ENCODE measurements at places on chromosomes 1 and 21.

- peak; percentile 73 for DNase-seq
These were observed 13.2 kb downstream of the NAV1 start for GRCh38 chr1:201551877-201552731.

GRCh38 chr1:220711056-220711809 lies 21.1 kb downstream of the C1orf115 start:
- no peak for DNase-seq

GRCh38 chr1:4306559-4307467 lies 347.6 kb upstream of the AJAP1 start:
- DNase-seq: no peak

GRCh38 chr1:58848818-58849411 lies 65.1 kb upstream of the JUN start:
- peak; percentile 99 for DNase-seq

DNA sequence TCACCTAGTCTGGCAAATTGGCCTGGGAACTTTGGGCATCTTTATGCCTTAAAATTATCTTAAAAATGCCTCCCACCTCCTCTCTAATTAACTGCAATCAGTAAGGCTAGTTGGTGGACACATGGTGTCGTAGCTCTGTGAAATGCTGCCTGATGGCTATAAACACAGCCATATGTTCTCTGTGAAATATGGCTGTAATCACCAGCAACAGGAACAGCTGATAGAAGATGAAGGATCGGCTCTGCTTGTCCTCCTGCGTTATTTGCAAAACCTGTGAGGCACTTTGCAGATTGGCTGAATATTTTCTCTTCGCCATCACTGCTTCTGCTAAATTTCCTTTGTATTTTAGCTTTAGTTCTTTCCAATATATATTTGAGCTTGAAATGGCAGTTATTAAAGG lies 419.6 kb downstream of the RWDD3 start:
- DNase-seq: no peak

GRCh38 chr21:34227386-34227852 lies 136.4 kb upstream of the KCNE2 start:
- DNase-seq: peak; percentile 67

- peak; percentile 33 for DNase-seq
These were observed 13.8 kb upstream of the RGS21 start for GRCh38 chr1:192303029-192303428.

DNA sequence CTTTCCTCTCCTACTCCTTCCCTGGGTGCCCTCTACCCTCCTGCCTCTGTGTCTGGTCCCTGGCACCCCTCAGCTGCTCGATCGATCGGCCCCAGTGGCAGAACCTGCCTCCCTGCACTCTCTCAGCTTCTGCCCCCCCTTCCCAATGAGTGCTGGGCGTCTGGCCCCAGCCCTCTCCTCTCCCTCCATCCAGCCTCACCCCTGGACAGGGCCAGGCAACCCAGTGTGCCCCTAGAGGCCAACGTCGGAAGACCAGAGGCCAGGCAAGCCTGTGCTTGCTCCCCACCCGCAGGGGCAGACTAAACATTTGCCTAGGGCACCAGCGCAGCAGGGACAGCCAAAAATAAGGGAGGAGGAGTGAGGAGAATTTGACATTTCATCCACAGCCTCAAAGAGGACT lies 43.5 kb downstream of the LGR6 start:
- DNase-seq: no peak

DNA sequence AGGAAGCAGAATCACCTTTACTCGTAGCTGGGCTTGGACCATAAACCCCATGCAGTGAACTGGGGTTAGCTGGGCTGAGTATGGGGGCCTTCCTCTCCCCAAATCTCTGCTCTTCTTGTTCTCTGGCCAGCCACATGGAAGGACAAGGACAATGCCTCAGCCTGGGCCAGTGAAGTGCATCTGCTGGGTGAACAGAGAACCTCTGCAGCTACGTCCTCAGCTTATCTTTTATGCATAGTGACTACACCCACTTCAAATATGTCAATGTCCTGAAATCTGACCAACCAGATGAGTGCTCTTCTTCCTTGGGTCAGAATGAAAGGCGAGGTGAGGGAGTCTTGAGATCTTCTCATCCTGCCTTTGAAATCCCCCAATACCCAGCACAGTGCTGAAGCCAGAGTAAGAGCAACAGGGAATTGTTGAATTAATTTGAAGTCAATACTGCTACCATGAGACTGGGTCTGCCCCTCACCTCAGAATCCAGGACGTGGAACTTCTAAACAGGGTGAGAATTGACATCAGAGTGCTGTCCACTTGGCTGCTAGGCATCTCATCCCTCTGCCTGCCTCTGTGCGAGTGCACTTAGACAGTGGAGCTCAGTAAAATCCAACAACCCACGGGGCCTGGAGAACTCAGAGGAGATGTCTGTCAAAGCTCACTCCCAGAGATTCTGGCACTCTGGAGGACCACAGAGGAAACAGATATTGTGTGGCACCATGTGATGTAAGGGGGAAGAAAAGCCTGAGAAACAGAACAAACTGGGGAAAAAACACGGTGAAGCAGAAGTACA lies 99.0 kb downstream of the IER5 start:
- no peak for DNase-seq

DNA sequence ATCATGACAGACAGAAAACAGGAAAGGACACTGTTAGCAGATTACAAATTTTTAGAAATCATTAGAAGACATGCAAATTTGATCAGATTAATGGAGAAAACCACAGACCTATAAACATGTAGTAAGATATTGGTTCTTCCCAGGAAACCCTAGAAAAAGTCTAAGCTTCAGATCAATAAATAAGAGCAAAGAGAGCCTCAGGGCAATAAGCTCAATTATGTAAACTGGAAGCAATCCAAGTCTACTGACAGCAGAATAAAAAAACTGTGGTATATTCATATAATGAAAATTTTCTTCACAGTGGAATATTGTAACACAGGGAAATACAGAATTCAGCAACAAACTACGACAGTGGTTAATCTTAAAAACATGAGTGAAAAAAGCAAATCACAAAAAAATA lies 36.3 kb downstream of the NRDC start:
- no peak for DNase-seq

DNA sequence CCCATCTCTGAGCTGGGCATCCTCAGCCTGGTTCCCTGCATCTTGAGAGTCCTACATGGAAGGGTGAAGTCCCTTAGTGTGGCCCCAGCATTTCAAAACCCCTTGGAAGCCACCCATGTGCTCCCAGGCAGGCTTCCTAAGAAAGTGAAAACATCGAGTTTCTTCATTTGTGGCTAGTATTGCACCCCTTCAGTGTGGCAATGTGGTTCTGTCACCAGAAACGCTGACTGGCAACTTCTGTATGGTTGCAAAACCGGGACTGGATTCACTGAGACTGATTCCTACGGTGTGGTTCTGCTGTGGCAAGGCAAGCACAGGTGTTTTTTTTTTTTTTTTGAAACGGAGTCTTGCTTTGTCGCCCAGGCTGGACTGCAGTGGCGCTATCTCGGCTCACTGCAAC lies 9.0 kb upstream of the IFNGR2 start:
- no peak for DNase-seq

GRCh38 chr1:20343149-20343937 lies 52.7 kb downstream of the VWA5B1 start:
- no peak for DNase-seq

- DNase-seq: no peak
These were observed 6.6 kb upstream of the GNG12 start for GRCh38 chr1:67839826-67840225.

DNA sequence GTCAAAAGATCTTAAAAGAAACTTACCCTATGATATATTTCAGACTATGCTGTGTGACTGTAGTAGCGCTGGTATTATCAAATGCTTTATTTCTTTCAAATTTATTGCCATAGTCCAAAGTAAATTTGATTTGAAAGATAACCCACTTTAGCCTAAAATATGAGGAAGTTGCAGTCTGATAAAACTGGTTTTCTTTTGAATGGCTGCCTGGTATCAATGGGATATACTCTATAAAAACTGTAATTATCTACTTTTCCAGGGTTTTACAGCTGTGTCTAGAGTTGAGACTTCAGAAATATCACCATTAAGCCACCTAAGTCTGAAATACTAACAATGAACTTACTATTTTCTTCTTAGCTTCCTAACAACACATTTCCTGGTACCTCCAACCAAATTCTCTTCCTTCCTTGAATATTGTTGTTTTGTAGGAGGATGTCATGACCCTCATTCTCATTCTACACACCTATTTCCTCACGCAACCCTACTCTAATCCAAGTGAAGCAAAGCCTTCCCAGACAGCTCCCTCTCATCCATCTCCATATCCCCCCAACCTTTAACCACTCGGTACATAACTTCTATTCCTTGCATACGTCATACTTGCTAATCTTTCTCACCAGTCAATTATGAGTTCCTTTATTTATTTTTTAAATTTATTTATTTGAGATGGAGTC lies 17.0 kb downstream of the KDM5B start:
- DNase-seq: no peak

GRCh38 chr1:228544021-228544850 lies 57.1 kb downstream of the RNF187 start:
- DNase-seq: no peak

DNA sequence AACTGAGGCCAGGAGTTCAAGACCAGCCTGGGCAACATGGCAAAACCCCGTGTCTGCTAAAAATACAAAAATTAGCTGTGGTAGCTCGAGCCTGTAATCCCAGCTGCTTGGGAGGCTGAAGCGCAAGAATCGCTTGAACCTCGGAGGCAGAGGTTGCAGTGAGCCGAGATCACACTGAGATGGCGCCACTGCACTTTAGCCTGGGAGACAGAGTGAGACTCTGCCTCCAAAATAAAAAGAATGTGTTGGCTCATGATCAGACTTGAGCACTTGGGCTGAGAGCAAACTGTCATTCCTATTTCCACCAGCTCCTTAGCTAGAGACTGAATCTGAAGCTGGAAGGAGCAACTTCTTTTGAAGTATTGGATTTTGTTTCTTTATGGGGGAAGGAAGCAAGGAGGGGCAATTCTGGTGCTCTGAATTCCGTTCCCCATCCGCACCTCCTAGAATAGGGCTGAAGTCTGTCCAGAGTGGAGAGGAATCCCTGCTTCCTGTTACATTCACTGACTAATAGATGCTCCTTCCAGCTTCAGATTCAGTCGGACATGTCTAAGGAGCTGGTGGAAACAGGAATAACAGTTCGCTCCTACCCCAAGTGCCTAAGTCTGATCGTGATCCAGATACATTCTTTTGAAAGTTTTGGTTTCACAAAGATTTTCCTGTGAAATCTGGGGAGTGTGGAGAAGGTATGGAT lies 3.8 kb downstream of the ZNF672 start:
- peak; percentile 43 for DNase-seq

GRCh38 chr1:213138391-213138790 lies 87.3 kb downstream of the RPS6KC1 start:
- no peak for DNase-seq

GRCh38 chr1:185741551-185741950 lies 7.4 kb downstream of the HMCN1 start:
- no peak for DNase-seq

DNA sequence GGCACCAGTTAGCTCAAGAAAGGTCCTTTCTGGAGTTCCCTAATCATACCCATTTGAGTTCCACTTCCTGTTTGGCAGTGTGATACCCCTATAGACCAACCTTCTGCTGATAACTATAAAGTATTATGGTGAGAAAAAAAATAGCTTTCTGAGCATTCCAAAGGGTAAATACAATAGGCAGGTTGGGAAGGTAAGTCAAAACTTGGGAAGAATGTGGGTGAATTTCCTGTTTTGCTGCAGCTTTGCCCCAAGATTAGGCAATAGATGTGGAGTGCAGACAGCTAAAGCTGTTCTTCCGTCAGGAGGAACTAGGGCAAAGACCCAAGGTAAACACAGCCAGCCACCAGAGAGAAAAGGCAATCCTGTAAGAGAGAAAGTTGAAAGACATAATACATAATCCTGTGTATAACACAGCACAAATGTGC lies 49.9 kb upstream of the GUCA2A start:
- DNase-seq: peak; percentile 68

- no peak for DNase-seq
These were observed 16.8 kb downstream of the SZRD1 start for GRCh38 chr1:16383888-16384287.

DNA sequence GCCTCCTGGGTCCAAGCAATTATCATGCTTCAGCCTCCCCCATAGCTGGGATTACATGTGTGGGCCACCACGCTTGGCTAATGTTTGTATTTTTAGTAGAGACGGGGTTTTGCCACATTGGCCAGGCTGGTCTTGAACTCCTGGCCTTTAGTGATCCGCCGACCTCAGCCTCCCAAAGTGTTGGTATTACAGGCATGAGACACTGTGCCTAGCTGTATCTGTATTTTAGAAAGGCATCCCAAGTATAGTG lies 69.3 kb downstream of the NKAIN1 start:
- no peak for DNase-seq

DNA sequence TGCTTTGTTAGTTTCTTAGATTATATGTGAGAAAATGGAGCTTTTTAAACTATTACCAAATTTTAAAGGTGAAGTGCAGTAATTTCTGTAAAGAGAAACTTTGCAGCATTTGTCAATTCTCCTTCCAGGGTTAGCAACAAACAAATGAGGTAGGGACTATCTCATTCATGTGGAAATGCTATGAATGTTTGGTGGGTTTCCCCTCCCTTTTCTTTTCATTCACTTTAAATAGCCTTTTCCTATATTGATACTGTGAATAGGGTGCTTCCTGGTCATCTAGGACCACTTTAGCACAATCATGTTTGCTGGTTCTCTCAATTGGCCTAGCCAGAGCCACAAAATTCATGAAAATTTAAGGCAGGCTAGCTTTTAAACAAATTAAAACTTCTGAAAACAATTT lies 20.6 kb downstream of the ZBTB37 start:
- no peak for DNase-seq

DNA sequence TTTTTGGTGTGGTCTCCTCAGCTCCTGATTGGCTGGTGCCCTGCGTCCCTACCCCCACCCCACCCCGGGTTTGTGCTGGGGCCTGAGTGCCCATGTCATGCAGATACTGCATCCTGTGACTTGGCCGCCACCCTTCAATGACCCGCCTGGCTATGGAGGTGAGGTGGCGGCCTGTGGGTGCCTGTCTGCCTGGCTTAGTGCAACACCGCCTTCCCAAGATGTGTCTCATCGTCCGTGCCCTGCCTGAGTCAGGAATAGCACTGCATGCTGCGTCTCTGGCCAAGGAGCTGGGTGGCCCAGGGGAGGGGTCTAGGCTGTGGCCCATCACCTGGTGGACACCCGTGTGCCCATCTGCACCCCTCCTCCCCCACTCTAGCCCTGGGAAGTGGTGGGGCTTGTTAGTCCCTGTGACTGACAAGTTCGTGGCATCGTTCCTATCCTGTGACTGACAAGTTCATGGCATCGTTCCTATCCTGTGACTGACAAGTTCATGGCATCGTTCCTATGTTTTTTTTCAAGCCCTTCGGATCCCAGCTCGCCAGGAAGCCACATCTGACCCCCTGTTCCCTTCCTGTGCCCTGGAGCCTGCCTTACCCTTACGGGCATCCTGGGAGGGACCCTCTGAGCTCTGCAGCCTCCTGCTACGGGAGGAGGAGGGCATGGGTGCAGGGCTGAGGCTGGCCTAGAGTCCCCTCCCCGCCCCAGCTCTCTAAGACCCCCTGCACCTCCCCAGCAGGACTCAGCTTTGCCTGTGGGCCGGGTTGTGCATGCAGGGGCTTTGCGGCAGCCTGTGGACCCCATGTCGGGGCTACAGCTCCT lies 7.5 kb downstream of the SLX9 start:
- no peak for DNase-seq

Measured in astrocyte of the spinal cord (primary cell).